ENCODE measurements at places on chromosomes 1 and 21. TPM values are rescaled to one million over a fixed set of nuclear protein-coding genes. Genes with fewer than 3 reads are reported as not detected.

The OR2L2 gene
- total RNA-seq = 1.2 TPM

The BSND gene
- 0.24 TPM for total RNA-seq

The ITGB2 gene
- 5.6 TPM for total RNA-seq

DNA sequence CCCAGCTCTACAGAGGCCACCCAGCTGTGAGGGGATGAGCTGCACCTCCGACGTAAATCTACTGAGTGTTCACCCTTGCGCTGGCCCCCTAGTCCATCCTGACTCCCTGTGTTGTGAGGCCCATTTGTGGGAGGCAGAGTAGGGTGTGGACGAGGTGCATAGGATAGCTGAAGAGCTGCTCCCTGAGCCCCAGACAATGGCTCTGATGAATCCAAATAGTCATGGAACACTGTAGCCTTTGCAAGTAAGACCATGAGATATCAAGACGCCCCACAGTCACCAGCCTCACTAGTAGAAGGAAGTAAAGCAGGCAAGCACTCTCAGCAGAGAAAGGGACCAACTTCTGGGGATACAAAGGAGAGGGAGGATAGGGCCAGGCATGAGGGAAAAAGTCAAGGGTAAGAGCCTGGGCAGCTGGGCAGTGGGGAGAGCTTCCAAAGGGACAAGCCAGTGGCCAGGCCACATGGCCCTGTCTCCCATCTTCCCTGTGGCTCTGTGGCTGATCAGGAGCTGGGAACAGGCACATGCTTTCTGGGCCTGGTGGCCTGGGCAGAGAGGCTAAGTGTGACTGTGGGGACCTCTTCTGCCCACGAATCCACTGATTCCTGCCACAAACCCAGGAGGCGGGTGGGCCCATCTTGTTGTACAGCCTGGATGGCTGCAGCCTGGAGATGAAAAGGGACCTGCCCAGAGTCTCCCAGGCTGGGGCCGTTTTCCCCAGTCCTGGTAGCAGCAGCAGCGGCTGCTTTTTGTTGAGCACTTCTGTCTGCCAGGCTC lies 55.5 kb upstream of the EPS8L3 start:
- no peaks in the 10 kb centered on the region for H3K27me3 ChIP-seq
- H3K36me3 ChIP-seq = no peaks in the 10 kb centered on the region
- H3K27ac ChIP-seq = peak overlapping the region; percentile 37
- DNase-seq = no peak
- no peak overlapping the region for H3K4me3 ChIP-seq

- no peak overlapping the region for H3K27ac ChIP-seq
- no peaks in the 10 kb centered on the region for H3K36me3 ChIP-seq
- peak; percentile 46 for DNase-seq
- no peaks in the 10 kb centered on the region for H3K27me3 ChIP-seq
- H3K4me1 ChIP-seq = peaks cover 9% of the 10 kb centered on the region
Measured at GRCh38 chr1:228998179-228998578, 262.9 kb downstream of the RHOU start.

DNA sequence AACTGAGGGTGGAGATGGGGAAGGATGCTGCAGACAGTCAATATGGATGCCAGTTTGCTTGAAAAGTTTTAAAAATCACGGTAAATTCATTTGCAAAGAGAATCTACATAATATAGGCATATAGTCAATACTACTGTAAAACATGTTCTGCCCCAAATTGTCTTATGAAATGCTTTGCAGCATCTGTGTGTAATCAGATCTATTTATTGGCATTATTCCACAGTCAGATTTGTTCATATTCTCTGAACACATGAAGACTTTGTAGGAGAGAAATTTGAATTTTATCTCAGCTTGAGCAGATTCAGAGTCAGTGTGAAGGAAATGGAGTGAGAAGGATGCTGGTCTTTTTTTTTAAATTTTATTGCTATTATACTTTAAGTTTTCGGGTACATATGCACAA lies 88.5 kb downstream of the PLPPR4 start:
- no peak overlapping the region for H3K4me3 ChIP-seq
- no peak for DNase-seq
- no peak overlapping the region for H3K27ac ChIP-seq

DNA sequence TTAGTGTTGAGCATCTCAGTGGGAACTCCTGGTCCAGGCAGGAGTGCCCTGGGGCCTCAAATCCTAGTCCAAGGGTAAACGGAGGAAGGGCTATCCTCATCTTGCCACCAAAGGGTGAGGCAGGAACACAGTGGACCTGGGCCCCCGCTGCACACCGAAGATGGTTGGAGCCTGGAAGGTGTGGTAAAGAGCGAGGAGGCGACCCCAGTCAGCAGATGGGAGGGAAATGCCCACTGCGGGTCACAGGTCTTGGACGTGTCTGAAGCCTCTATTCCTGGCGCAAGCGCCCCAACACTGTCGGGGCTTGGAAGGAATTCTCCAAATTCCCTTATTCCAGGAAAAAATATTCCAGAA lies 38.5 kb upstream of the SYNC start:
- peak overlapping the region; percentile 80 for H3K27ac ChIP-seq
- H3K36me3 ChIP-seq = no peaks in the 10 kb centered on the region
- peaks cover 23% of the 10 kb centered on the region for H3K4me1 ChIP-seq
- no peaks in the 10 kb centered on the region for H3K27me3 ChIP-seq
- H3K4me3 ChIP-seq = peak overlapping the region; percentile 65
- DNase-seq = no peak
